ENCODE measurements at places on chromosomes 11 and 22. TPM values are rescaled to one million over a fixed set of nuclear protein-coding genes. Genes with fewer than 3 reads are reported as not detected.
A peak's percentile ranks its signal among the peaks of the same experiment; 100 is the strongest.

Gene KCNK4
- total RNA-seq, result 0.29 TPM

DNA sequence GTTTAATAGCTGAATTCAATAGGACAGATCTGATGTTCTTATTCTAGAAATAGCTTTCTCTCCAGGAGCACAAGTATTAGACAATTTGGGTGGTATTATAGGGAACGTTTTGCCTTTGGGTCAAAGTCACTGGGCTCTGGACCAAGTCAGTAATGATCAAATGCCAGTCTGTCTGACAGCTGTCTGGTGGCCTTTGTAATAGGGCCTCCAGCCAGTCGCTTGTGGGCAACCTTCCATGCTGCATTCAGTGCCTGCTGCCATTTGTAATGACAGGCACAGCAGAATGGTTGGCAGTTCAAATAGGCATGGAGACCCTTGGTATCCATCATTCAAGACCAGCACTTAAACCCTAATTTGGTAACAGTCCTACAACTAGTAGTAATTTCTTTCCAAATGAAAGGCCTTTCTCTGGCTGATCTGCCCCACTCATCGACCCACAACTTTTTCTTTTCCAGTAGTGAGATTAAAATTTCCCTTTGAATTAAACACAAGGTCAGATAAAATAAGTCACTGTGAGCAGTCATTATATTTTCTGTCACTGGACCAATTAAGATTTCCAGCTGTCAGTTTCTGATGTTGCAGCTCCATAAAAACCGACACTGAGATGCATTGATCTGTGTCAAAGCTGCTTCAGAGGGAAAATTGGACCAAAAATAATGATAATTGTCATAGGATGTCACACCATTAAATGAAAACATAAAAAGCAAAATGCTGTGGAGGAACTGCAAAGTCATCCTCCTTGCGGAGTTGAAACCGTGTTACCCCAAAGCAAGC lies 1038.1 kb downstream of the LRRC4C start:
- no peaks in the 10 kb centered on the region for H3K36me3 ChIP-seq
- no peak for DNase-seq
- H3K27ac ChIP-seq, result no peak overlapping the region
- H3K4me1 ChIP-seq, result no peaks in the 10 kb centered on the region
- H3K27me3 ChIP-seq, result no peaks in the 10 kb centered on the region

Gene MRGPRX4
- not detected for total RNA-seq

Gene DEPDC7
- 0.26 TPM for total RNA-seq

GRCh38 chr11:15801616-15802015 lies 554.7 kb downstream of the SOX6 start:
- no peak overlapping the region for H3K4me3 ChIP-seq
- H3K36me3 ChIP-seq, result no peaks in the 10 kb centered on the region
- no peaks in the 10 kb centered on the region for H3K27me3 ChIP-seq
- H3K4me1 ChIP-seq, result peaks cover 7% of the 10 kb centered on the region
- no peak overlapping the region for H3K27ac ChIP-seq

Gene BIRC2
- total RNA-seq, result 33.3 TPM

DNA sequence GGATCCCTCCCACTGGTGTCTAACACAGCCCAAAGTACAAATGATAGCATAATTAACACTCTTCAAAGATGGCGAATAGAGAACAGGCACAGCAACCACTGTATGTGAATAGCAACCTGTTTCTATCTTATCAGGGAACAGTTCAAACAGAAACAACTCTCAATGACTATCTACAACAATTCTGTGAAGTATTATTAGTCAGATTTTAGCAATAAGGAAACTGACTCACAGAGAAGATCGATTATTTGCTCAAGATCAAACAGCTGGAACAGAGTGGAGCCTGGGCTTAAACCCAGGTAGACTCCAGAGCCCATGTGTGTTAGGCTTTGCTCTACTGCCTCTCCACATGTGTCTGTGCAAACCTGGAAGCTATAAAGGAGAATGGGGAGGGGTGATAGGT lies 88.7 kb downstream of the C11orf58 start:
- H3K36me3 ChIP-seq, result no peaks in the 10 kb centered on the region
- H3K27me3 ChIP-seq, result no peaks in the 10 kb centered on the region
- no peaks in the 10 kb centered on the region for H3K4me1 ChIP-seq
- H3K4me3 ChIP-seq, result no peak overlapping the region
- no peak for DNase-seq
- no peak overlapping the region for H3K27ac ChIP-seq

Gene KRTAP5-2
- not detected for total RNA-seq

DNA sequence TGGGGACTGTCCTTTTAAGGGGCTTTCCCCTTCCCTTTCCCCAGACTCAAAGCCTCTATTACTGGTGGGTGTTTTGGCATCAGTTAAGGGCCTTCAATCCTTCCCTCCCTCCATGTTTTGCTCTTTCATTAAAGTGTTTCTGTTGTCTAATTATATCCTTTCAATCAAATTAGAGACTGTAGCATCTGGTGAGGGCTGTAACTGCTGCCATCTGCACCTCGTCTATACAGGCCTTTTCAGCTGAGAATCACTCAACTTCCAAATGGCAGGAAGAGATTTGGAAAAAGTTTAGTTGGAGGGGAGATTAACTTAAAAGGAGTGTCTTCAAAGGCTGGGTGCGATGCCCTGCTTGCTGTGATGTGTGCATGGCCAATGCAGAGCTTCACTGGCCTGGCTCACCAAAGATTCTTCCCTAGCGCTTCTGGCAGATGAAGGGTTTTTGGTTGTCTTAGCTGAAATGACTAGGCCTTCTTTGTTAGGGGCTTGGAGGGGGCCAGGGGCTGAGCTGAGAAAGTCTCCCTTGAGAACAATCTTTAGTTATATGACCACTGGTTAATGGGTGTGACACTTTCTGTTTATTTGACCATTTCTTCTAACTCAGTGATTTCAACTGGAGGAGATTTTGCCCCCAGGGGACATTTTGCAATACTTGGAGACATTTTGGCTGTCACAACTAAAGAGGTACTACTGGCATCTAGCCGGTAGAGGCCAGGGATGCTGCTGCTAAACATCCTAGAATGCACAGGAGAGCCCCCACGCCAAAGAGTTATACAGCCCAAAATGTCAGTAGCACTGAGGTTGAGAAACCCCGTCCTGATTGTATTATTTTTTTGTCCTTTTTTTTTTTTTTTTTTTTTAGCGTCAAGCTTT lies 7.5 kb downstream of the KREMEN1 start:
- no peak overlapping the region for H3K27ac ChIP-seq
- no peak for DNase-seq
- H3K36me3 ChIP-seq, result no peaks in the 10 kb centered on the region
- H3K27me3 ChIP-seq, result peaks cover 46% of the 10 kb centered on the region
- H3K4me1 ChIP-seq, result no peaks in the 10 kb centered on the region
- no peak overlapping the region for H3K4me3 ChIP-seq

DNA sequence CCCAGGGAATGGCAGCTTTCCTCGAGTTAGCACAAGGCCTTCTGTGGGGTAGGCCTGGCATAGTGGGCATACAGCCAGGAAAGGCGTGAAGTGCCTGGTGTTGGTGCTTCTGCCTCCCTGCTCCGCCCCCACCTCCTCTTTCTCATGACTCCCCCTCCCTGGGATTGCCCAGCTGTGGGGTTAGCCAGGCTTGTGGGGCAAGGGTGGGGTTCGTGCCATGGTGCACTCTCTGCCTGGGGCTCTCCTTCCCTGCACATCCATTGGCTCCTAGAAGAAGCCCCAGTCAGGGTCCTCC lies 236.8 kb upstream of the NCAM1 start:
- H3K36me3 ChIP-seq, result no peaks in the 10 kb centered on the region
- H3K4me3 ChIP-seq, result no peak overlapping the region
- peaks cover 3% of the 10 kb centered on the region for H3K27me3 ChIP-seq
- H3K27ac ChIP-seq, result no peak overlapping the region

Gene DEFB131B
- not detected for total RNA-seq

Gene OR5A1
- total RNA-seq, result not detected

DNA sequence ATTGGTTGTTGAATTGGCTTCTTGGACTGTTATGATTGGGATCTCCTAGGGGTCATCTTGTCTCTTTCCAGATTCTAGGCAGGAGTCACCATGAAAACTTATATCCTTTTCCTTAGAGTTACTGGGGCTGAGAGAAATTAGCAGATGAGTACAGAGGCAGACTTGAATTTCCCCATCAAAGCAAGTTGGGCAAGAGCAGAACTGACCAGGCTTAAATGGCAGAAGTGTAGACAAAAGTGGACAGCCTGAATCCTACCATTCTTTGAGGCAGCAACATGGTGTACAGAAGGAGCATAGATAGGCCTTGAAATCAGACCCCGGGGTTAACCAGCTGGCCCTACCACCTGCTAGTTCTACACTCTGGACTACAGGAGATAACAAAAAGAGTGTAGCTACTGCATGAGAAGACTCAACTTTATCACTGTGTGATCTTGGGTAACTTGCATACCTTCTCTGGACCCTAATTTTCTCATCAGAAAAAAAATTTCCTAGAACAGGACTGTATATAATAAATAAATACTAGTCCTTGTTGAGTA lies 427.4 kb upstream of the CADM1 start:
- no peak overlapping the region for H3K27ac ChIP-seq
- DNase-seq, result no peak
- H3K36me3 ChIP-seq, result no peaks in the 10 kb centered on the region
- no peaks in the 10 kb centered on the region for H3K4me1 ChIP-seq
- H3K4me3 ChIP-seq, result no peak overlapping the region

- H3K4me1 ChIP-seq, result peaks cover 84% of the 10 kb centered on the region
- H3K27me3 ChIP-seq, result no peaks in the 10 kb centered on the region
- peak overlapping the region; percentile 86 for H3K4me3 ChIP-seq
- DNase-seq, result no peak
- H3K36me3 ChIP-seq, result peaks cover 66% of the 10 kb centered on the region
Observed at GRCh38 chr11:60977836-60978235, 6.4 kb downstream of the CD6 start.

DNA sequence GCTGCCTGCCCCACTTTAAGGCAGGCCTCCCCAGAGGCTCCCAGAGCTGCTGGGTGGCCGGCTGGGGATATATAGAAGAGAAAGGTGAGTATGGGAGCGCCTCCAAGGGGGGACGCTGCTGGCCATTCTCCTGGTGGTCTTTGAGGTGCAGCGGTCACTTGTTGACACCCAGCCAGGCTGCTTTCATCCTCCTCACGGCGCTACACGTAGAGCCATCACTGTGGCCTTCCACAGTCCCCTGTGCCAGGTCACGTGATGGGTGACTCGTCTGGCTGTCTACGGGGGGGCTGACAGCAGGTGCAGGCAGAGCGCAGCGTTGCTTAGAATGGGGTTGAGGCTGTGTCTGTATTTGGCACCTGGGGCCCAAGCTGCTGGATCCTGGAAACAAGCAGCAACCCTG lies 1.9 kb downstream of the ACR start:
- DNase-seq, result no peak
- H3K27ac ChIP-seq, result no peak overlapping the region
- no peaks in the 10 kb centered on the region for H3K4me1 ChIP-seq
- no peaks in the 10 kb centered on the region for H3K27me3 ChIP-seq

GRCh38 chr11:13314676-13315394 lies 37.2 kb downstream of the BMAL1 start:
- DNase-seq, result no peak
- H3K27ac ChIP-seq, result no peak overlapping the region
- H3K4me3 ChIP-seq, result no peak overlapping the region
- no peaks in the 10 kb centered on the region for H3K27me3 ChIP-seq
- peaks cover 53% of the 10 kb centered on the region for H3K4me1 ChIP-seq

DNA sequence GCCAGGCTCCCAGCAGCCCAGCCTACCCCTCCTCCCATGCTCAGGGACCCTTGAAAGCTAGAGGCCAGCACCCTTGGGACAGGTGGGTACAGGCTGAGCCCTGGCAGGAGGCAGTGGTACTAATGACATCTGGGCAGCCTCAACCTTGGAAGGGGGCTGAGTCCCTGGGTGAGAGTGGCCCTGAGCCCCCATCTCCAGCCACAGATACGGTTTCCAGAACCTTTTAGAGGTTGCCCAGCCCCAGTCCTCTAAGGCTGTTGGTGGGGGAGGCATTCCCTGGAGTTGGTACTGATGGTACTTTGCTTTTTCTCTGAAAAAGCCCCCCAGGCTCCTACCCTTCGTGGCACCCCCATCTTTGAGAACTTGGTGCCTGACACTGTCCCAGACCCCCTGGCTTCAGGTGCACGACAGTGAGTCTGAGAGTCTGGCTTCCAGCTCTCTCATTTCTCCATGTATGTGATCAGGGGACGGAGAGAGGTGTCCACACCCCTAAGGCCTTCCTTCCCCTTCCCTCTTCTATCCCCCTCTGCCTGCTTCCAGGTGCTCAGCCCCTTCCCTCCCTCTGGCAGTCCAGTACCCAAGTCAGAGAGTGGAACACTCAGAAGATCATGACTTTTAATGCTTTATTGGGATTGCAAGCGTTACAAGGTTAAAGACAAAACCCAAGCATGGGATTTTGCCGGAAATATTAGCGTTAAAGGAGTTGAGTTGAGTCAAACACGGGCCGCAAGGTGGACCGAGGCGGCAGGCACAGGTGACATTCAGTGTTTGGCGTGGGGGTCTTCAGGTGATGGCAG lies 10.5 kb downstream of the IGF2 start:
- no peaks in the 10 kb centered on the region for H3K36me3 ChIP-seq
- H3K4me3 ChIP-seq, result no peak overlapping the region
- no peaks in the 10 kb centered on the region for H3K4me1 ChIP-seq
- DNase-seq, result no peak
- no peak overlapping the region for H3K27ac ChIP-seq
- H3K27me3 ChIP-seq, result peaks cover 14% of the 10 kb centered on the region

DNA sequence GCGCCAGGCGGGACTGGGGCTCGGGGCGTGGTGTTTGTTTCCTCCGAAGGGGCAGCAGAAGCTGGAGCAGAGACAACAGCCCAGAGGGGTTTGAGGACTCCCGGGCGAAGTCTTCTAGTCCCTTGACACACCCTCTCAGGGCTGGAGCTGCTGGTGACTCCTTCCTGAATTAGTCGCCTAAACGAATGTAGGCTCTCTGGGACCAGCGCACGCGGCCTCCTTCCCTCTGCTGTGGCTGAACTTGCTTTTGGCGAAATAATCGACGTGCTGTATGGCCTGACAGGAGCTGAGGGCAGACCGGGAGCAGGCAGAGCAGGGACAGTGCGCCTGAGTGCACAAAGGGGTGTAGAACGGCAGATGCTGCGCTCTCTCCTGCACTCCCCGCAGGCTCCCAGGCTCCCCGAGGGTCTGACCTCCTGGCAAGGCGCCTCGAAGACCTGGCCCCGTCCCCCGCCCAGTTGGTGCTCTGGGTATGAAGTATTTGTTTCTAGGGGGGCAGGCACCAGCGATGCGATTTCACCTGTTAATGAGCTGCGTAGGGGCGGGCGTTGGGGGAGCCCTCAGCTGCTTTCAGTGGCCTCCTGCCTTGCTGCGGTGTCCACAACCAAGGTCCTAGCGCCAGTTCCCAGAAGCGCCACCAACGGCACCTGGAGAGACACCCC lies 5.3 kb downstream of the SLC17A6 start:
- no peak for DNase-seq
- peaks cover 2% of the 10 kb centered on the region for H3K36me3 ChIP-seq
- H3K4me3 ChIP-seq, result no peak overlapping the region
- H3K27me3 ChIP-seq, result peaks cover 69% of the 10 kb centered on the region
- no peaks in the 10 kb centered on the region for H3K4me1 ChIP-seq

GRCh38 chr11:118625036-118625690 lies 17.7 kb downstream of the PHLDB1 start:
- peaks cover 4% of the 10 kb centered on the region for H3K4me1 ChIP-seq
- H3K27ac ChIP-seq, result no peak overlapping the region
- no peak for DNase-seq
- H3K27me3 ChIP-seq, result peaks cover 14% of the 10 kb centered on the region
- H3K36me3 ChIP-seq, result no peaks in the 10 kb centered on the region

GRCh38 chr11:44775366-44775984 lies 48.7 kb downstream of the TSPAN18 start:
- no peaks in the 10 kb centered on the region for H3K36me3 ChIP-seq
- H3K4me3 ChIP-seq, result no peak overlapping the region
- peak; percentile 4 for DNase-seq
- H3K27me3 ChIP-seq, result peaks cover 2% of the 10 kb centered on the region

GRCh38 chr22:38951734-38952133 lies 5.7 kb upstream of the APOBEC3A start:
- DNase-seq, result no peak
- no peak overlapping the region for H3K4me3 ChIP-seq
- peak overlapping the region; percentile 61 for H3K27ac ChIP-seq
- no peaks in the 10 kb centered on the region for H3K36me3 ChIP-seq
- peaks cover 60% of the 10 kb centered on the region for H3K4me1 ChIP-seq
- peaks cover 6% of the 10 kb centered on the region for H3K27me3 ChIP-seq

Gene FAM180B
- not detected for total RNA-seq

Measured in activated T-helper 1 cell treated with anti-CD3 and anti-CD28 coated beads, Interleukin-12 subunit alpha, Interleukin-12 subunit beta, Interleukin-2, Interleukin-4 antibody, amounts not matched to agents 30 ng/mL and 10 ng/mL and 1 ng/mL, durations not matched to agents 14 hours and 24 hours and 36 hours (primary cell).